ENCODE measurements at places on chromosomes 7 and 10.

- DNase-seq = no peak
These were observed 17.1 kb upstream of the TMEM120A start for GRCh38 chr7:76011442-76011861.

- no peak for DNase-seq
These were observed 503.0 kb downstream of the KIF20B start for GRCh38 chr10:90204131-90204955.

DNA sequence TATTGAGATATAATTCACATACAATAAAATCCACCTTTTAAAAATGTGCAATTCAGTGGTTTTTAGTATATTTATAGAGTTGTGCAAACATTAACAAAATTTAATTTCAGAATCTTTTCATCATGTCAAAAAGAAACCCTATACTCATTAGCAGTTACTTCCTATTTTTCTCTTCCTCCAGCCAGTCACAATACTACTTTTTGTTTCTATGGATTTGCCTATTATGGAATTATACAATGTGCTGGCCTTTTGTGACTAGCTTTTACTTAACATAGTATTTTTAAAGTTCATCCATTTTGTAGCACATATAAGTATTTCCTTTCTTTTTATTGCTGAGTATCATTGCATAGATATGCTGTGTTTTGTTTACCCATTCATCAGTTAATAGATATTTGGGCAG, 199.9 kb upstream of the IMMP2L start:
- DNase-seq = no peak

GRCh38 chr7:142669074-142669654, 80.1 kb upstream of the PRSS1 start:
- peak; percentile 1 for DNase-seq

GRCh38 chr7:157490465-157490912, 153.7 kb downstream of the DNAJB6 start:
- peak; percentile 96 for DNase-seq

GRCh38 chr10:77625379-77625778, 12.2 kb downstream of the KCNMA1 start:
- no peak for DNase-seq

DNA sequence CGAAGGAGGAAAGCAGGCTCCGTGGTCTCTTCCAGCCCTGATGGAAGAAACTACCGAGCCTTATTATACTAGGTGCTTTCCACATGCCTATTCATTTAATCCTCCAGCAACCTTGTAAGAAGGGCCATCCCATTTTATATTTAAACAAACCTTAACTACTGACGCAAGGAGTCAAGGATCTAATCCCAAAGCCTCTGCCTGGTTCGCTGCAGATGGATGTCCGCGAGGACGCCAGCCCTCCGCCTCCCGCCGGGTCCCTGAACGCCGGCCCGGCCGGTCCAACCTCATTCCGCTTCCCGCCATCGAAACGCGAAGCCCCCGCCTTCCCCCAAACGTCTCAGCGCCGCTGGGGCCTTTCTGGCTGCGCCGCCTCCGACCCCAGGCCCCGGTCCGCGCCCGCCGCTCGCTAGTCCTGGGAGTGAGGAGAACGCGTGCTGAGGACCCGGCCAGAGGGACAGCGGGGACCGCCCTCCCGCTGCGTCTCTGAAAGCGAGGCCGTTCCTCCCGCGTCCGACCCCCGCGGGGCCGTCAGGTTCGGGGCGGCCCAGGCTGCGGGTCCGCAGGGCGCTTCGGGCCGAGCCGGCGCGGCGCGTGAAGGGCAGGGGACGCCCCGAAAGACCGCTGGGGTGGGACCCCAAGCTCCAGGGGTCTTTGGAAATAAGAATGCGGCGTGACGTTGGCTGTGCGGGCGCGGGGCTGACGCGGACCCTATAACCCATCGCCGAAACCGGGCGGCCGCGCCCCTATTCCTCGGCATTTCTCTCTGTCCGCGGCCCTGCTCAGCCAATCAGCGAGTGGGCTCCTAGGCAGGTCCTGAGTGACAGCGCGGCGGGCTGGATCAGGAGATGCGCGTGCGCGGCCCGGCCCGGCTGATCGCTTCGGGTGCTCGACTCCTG, at the start of gene ATP6V0E2:
ATP6V0E2 (plus strand) TSS at position 896 of the 896 bp plus-strand sequence. CDS start 97 bp downstream, outside the sequence.
- peak; percentile 94 for DNase-seq

DNA sequence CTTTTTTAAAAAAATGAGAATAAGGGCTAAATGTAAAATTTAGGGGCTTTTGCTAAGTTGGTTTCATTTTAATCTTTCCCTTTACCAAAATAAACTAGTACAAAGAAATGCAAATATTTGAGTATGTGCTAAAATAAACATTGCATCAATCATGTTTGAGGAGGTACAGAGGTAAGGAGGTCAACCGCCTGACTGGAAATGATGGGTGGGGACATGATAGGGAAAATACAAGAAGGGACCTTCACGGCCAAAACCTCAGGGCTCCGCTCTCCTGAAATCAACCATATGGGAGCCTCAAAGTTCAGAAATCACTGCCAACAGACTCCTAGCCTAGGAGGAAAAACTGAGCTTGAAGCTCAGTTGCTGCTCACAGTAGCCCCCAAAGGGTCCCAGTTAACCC, 207.6 kb downstream of the AHR start:
- peak; percentile 5 for DNase-seq

- DNase-seq = no peak
These were observed 64.9 kb downstream of the MCU start for GRCh38 chr10:72756674-72757385.

DNA sequence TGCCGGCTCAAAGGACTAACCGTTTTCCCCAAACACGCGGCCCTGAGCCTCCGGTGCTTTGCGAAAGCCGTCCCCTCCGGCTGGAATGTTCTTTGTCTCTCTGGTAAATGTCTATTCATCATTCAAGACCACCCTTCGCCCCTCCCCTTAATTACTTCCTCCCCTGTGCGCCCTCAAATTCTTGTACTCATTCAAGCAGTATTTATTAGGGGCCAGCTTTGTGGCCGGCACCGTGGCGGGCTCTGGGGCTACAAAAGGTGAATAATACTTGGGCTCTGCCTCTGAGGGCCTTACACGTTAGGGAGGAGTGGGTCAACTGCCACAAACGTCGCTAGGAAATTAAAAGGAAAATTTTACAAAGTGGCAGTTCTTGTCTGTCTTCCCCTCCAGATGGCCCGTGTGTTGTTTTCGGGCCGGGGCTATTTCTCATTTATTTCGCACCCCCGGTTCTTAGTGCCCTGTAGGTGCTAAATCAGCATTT, 1.5 kb upstream of the MEST start:
- no peak for DNase-seq

- DNase-seq = no peak
These were observed 113.7 kb downstream of the CSTF2T start for GRCh38 chr10:51585742-51586141.

DNA sequence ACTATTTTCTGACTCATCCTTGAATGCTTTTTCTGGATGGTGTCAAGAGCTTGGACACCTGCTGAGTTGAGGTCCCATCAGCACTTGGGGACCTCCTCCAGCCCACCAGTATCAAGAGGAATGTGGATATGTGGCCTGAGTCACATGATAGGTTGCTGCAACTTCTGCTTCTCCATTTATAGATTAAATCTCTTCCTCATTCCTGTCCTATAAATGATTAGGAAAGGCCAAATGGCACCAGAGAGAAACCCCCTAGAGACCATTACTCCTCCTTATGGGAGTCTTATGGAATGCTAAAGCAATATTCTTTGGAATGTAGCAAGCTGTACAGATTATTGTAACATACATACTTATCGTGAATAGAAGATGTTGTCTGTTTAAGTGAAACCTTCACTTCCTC, 85.6 kb downstream of the NEUROD6 start:
- no peak for DNase-seq

DNA sequence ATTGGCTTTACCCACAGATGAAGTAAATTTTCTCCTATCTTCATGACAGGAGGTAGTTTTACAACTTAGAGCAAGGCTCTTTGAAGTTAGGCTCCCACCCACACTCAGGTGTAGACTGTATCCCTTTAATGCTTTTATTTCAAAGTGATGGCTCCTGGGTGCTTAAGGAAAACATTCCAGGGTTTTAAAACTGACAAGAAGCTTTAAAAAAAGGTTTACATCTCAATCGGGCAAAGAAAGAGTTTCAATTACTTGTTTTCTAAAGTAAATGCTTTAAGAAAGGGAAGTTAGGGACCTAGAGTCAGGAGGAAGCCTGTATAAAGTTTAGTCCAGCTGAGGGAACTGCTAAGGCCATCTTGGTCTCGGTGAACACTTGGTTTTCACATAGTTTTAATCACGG, 1153.8 kb upstream of the C7orf33 start:
- DNase-seq = no peak

DNA sequence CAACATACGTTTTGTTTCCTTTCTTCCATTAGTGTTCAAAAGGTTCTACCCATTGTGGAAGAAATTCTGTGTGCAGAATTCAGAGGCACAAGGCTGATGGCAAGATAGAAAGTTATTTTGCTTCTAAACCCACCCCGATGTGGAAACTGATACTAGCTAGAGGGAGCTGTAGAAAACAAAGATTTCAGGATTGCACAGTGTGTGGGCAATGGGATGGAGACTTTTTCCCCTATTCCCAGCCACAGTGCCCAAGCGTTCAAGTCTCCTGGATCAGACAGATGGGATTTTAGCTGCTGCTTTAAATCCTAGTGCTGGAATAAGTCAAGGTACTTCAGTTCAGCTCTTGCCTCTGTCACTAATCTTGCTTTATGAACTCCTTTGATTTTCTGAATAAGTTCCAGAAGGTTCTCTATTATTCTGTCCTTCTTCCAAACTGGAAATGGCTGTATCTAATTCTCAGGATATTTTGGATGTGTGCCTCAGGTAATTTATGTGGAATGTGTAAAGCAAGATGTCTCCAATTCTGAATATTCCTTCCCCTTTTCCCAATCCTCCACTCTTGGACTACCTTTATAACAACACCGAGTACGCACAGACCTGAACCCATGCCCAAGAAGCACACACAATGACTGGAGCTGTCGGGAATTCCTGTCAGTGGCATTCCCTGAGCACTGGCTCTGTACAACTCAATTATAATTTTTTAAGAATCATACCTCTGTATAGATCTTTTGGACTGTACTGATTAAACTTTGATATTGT, 473.0 kb downstream of the PLXDC2 start:
- no peak for DNase-seq

DNA sequence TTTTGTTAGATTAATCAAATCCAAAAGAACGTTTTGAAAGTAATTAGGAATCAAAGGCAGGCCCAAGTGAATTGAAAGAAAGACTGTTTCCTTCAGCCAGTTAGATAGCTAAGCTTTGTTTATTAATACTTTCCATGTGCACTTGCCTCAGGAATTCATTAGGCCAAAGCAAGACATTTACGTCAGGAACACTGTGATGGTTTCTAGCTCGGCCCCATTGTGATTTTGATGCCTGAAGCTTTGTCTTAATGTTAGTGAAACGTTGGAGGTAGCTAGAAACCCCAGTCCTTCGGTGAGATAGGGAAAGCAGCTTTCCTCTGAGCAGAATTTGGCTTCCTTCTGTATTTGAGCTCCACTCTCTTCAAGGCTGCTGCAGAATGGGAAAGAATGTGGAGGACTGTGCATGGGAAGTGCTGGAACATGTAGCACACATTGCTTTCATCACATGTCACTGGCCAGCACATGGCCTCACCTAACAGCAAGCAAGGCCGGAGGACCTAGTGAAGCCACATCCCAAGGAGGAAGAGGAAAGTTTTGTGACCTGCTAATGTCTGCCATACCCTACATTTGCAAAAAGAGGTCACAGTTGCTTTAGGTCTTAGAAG, 64.1 kb downstream of the PCGF5 start:
- DNase-seq = no peak

- no peak for DNase-seq
These were observed 69.2 kb upstream of the AGK start for GRCh38 chr7:141481971-141482370.

- no peak for DNase-seq
These were observed 245.4 kb upstream of the GALNT17 start for GRCh38 chr7:70886547-70886946.

DNA sequence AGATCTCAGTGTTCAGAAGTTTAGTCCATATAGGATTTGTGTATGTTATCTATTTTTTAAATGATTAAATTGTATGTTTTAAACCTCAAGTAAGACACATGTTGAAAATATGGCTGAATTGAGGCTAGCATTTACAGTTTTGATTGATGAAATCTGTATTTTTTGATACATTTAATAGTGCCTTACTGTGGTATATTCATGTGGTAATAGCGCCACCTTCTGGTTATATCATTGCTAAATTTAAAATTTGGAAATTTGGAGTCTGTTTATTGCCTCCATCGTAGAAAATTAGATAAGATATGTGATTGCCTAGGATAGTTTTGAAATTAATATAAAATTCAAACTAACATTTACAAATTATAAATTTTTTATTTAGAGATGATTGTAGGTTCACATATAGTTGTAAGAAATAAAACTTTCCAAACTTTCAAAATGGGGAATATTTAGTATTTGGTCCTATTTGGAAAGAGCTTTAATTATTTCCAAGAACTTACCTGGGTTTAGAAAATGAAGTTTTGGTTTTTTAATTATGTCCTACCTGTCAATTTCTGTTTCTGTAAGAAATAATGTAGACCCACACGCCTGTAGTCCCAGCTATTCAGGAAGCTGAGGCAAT, 19.1 kb upstream of the ARMS2 start:
- DNase-seq = peak; percentile 36

- DNase-seq = no peak
These were observed 268.2 kb upstream of the POT1 start for GRCh38 chr7:125197731-125198393.

GRCh38 chr10:37220866-37221265, 95.5 kb downstream of the ANKRD30A start:
- no peak for DNase-seq

- DNase-seq = no peak
These were observed 51.8 kb downstream of the TCF7L2 start for GRCh38 chr10:113001599-113002448.
